KG1 (cell line): ENCODE measurements at places on chromosomes 4 and X.

GRCh38 chrX:38882894-38883626, 81.8 kb downstream of the MID1IP1 start:
- DNase-seq = no peak

GRCh38 chrX:153728095-153728494, 3.4 kb downstream of the ABCD1 start:
- no peak for DNase-seq

- DNase-seq = no peak
These were observed 40.6 kb downstream of the FAM149A start for GRCh38 chr4:186144946-186145569.

GRCh38 chrX:77935886-77936285, 25.4 kb downstream of the ATP7A start:
- DNase-seq = no peak

- peak; percentile 0 for DNase-seq
These were observed 97.4 kb downstream of the COL4A5 start for GRCh38 chrX:108537005-108537404.

DNA sequence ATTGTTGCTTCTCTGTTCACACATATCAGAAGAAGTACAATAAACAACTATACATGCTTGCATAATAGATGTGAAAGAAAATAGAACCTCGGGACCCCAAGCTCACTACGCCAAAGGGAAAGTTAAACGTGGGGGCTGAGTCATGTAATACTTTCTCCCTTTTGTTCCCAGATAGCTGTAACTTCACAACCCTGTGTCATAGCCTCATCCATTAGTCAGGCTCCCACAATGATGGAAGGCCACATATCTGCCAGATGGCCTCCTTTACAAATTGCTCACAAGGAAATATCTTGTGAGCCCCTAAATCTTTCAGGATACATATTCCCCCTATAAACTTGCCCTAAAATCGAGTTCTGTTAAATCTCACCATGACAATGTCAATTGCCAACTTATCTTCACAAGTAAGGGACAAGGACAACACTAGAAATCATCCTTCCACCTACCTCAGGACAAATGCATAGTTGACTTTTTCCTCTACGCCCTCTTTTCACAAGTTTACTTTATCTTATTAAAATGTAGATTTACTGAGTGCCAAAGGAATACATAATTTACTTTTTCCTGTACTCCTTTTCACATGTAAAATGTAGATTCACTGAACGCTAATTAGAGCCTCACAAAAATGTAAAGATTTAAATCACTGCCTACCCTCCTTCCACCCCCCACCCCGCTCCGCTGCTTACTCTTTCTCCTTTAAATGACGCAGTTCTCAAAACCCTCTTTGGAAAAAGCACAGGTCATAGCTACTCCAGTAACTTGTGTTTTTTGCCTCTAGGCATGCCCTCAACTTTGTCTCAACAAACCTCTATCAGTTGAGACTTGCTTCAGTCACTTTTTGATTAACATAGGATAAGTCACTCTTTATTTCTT, 477.1 kb downstream of the DTHD1 start:
- no peak for DNase-seq

DNA sequence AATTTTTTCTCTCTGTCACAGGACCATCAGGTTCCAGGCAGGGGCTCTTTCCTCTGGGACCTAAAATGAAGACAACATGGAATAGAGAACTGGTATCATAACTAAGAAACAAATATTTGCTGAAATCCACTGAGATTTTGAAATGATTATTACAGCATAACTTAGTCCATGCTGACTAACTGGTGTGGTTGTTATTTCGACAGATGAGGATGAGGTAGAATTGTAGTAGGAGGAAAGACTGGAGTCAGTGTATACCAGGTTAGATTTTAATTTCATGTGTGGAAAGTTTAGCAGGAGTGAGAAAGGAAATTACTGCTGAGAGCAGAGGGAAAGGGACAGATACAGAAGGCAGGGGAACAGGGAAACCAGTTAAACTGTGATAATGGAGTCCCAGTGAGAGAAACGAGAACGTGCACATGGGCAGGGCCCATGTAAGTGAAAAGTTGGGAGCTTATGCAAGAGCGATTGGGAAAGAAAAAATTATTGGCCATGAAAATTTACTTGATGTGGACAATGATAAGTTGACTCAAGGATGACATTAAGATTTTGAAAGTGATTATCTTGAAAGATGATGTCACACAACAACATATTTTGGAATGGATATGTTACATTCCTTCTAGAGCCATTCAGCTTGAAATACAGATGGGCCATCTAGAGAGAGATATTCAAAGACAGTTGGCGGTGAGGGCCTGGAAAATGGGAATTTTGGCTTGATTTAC, 98.7 kb upstream of the DDIT4L start:
- no peak for DNase-seq

DNA sequence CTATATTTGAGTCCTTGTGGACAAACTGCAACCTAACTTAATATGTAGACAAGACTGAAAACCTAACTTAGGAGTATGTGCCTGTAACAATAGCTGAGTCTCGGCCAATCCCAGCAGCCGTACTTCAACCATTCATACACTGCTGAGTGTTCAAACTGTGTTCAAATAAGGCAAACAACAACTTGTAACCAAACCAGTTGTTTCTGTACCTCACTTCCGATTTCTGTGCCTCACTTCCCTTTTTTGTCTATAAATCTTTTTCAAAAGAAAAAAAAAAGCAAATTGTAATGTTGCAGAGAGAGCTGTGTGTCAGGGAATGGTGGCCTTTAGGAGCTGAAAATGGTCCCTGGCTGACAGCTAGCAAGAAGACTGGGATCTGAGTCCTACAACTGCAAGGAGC, 46.0 kb downstream of the GEMIN8 start:
- DNase-seq = peak; percentile 4

GRCh38 chrX:44514272-44514671, 28.4 kb downstream of the FUNDC1 start:
- DNase-seq = no peak

DNA sequence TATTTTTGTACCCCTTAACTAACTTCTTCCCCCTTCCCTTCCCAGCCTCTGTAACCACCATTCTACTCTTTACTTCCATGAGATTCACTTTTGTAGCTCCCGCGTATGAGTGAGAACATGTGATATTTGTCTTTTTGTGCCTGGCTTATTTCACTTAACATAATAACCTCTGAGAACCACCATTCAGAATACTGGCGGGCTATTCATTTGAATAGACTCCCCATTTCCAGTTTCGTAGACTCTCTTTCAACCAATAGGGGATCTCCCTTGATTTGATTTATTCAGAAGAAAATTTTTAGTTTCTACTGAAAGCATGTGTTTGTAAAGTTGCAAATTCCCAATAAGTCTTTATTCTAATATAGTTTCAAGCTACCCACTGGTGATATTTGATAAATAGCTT, 117.2 kb downstream of the GATB start:
- no peak for DNase-seq

- DNase-seq = no peak
These were observed 149.9 kb upstream of the PAQR3 start for GRCh38 chr4:79088946-79089691.

GRCh38 chr4:89482251-89482650, 174.7 kb upstream of the GPRIN3 start:
- no peak for DNase-seq

GRCh38 chr4:10096978-10097335, 19.6 kb downstream of the WDR1 start:
- DNase-seq = no peak

DNA sequence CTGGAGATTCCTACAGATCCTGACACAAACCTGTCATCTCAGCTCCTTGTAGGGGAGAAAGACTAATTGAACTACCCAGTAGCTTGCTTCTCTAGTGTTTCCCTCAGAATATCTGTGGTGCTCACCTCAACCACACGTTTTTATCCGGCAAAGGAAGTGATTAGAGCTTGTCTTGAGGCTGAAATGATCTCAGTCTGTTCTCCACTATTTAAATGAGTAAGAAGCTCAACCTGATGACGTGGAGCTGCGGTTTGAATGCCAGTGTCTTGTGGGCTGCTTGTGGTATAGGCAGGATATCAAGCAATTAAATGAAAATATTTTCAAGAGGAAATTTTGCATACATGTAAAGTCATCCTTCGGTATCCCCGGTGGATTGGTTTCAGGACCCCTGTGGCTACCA, 270.2 kb downstream of the TLL1 start:
- DNase-seq = no peak

DNA sequence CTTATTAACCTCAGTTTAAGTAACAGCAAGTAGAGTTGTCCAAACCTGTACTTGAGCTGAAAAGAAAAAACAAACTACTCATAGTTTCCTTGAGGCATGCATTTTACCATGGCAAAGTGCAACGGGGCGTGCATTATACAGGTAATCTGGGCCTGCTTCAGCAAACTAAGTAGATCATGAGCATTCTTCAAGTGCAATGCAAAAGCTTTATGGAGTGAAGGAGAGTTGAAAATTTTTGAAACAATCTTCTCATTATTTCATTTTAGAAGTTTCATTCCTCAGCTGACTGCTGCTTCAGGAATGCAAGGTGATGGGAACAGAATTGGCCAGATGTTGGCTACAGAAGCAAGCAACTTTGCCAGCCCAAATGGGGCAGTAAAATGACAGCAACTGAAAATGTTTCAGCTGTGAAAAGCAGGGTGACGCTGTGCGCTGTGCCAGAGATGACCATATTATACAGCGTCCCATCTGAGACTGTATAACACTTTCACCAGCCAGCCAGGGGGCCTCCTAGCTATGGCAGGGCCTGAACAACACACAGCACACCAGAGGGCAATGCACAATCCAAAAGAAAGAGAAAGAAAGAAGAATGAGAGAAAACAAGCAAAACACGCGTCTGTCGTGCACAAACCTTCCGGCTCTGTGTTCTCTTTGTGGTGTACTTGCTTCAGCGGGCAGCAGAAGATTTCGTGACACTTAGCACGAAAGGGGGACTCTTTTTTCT, 145.5 kb upstream of the FGF13 start:
- DNase-seq = no peak

DNA sequence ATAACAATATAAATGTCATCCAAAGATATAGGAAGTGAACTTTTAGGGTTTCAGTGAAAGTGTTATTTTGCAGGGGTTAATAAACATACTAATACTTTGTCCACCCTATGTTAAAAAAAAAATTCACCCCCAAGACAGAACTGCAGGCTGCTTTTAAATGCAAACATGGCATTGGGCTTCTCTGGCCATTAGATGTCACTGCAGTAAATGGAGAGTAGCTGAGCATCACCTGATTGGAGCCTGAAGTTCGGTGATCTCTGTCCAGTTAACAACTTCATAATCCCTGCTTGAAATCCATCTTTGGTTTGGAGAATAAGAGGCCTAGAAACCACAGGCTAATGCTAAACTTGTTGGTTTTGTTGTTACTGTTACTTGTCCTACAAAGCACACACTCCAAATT, 18.7 kb downstream of the SLC25A43 start:
- no peak for DNase-seq

GRCh38 chrX:150848914-150849365, 49.5 kb downstream of the CD99L2 start:
- no peak for DNase-seq

GRCh38 chr4:183907871-183908683, 3.0 kb downstream of the STOX2 start:
- no peak for DNase-seq

DNA sequence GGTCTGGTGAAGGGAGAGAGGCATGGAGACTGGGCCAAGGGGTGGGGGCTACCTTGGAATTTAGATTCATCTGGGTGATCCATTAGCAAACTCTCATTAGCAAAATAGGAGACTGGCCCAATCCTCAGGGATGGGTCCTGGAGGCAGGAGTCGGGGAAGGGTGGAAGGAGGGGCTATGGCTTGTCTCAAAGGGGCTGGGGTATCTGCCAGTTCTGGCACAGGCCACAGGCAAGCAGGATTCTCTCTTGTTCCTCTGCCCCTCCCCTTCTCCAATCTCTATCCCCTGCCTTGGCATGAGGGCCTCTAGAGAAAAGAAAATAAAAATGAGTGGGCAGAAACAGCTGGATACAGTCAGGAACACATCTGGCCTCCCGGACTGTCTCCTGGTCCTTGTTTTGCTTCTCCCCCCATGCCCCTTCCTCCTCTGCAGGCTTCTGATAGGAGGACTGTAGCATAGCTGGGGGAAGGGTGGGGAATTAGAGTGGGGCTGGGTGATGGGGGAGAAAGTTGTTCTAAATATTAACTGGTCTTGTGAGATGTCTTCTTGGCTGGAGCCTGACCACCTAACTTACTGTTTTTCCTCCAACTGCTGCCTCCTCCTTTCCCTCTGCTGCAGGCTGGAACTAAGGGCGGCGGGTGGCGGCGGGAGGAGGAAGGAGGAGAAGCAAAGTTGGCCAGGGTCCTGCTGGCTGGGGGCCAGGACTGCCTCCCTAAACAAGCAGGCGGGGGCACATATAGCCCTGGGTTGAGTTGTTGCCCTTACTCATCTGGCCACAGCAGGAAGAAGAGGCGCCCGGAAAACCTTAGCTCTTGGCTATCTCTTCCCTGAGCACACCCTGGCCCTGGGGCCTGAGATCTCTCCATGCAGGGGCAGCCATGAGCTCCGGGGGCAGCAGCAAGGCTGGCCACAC, 53.3 kb upstream of the LAS1L start:
- no peak for DNase-seq

DNA sequence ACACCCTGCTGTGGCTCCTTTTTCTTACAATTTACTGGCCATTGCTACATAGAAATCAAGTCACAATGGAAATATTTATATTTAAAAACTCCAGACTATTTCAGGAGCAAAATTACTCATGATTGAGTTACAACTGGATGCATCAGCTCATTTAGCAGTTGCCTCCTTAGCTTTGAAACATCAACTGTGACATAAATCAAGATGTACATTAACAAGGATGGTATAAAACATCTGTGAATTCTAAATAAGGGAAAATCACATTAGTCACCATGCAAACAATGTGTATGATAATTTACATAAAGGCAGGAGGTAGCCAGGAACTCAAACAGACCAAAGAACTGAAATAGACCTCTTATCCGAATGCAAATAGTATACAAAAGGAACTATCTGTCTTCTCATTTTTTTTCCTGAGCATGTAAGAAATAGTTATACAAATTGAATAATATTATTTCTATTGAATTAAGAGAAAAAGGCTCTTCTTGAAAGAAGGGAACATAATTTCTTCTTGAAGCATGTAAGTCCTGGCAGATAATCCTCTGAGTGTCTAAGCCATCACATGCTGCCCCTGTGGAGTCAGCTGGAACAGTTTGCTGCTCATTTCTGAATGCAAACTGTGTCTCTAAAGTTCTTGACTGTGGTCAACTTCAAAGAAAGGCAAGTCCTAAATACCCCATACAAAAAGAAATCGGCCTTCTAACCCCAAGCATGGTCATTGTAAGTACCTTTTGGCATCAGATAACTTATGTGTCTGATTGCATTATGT, 151.2 kb downstream of the NAA11 start:
- no peak for DNase-seq

GRCh38 chr4:158208963-158209640, 1.2 kb upstream of the TMEM144 start:
- peak; percentile 34 for DNase-seq

- DNase-seq = no peak
These were observed 102.5 kb downstream of the FNIP2 start for GRCh38 chr4:158871335-158871724.
